ENCODE measurements at places on chromosomes 5 and 9.

- no peak for DNase-seq
Measured at GRCh38 chr5:172089298-172090117, 83.1 kb upstream of the FBXW11 start.

DNA sequence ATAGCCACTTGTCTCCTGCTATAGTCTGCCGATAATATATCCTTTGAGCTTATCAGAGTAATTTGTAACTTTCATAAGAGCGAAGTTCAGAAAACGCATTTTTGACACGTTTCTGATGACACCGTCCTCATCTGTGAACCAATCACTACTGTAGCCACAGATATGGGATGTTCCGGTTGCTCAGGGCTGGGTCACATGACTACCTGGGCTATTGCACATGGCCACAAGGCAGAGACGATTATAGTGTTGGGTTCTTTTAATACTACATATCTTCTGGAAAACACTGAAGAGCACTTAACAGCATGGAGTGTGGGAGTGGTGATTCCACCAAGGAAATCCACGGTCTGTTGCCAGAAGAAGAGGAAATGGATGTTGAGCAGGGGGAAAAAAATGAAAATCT lies 115.0 kb upstream of the ADRA1B start:
- DNase-seq, result no peak

DNA sequence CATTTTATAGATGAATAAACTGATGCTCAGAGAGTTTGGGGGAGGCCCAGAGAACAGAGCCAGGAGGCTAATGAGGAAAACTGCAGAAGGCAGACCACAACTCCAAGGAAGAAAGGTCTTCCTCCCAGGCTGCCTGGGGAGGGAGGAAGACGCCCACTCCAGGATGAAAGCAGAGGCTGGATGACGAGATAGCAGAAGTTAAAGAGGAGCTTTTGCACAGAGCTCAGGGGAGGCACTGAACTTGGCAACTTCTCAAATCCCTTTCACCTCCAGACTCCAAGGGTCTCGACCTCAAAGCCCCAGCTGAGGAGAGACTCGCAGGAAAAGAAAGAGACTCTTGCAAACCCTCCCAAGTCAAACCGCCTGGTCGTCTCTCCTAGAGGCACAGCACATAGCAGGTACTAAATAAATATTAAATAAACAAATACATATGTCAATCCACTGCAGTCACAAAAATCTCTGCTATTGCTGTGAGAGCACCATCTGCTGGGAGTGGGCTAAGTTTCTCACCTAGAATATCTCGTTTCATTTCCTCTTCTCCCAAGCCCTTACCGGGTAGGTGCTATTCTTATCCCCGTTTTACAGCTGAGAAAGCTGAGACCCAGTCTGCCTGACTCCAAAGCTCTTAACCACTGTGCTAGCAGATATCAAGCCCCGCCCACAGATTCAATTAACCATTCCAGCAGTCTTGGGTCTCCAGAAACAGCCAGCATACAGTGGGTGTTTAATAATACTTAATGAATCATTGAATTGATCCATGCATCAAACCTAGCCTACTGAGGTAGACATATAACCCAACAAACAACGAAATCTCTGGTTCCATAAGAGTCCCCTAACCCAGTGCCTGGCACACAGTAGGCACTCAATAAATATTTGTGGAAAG lies 97.8 kb upstream of the HAND1 start:
- DNase-seq, result no peak

DNA sequence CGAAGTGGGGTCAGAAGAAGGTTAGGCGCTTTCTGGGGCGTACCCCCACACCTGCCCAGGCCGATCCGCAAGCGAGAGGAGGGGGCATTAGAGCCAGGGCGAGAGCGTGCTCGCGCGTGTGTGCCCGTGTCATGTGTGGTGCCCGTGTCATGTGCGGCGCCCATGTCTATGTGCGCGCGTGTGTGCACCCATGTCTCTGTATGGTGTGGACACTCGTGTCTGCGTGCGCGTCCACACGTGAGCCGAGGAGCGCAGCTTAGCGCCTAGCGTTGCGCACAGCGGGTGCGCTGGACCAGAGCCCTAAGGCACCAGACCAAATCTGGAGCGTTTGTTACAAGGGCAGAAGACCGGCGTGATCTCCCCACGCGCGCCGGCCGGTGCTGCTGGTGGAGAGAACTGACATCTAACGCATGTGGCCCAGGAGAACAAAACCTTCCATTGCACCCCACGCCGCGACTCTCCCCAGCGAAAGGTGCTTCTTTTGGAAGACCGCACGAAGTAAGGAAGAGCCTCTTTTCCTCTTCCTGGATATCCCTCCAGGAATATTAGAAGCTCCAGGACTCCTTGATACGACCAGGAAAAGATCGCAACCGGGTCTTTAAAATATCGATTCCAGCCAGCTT lies 644 bp downstream of the NIM1K start:
- DNase-seq, result peak; percentile 14

- no peak for DNase-seq
Measured at GRCh38 chr9:113568571-113569321, 105.2 kb downstream of the RGS3 start.

DNA sequence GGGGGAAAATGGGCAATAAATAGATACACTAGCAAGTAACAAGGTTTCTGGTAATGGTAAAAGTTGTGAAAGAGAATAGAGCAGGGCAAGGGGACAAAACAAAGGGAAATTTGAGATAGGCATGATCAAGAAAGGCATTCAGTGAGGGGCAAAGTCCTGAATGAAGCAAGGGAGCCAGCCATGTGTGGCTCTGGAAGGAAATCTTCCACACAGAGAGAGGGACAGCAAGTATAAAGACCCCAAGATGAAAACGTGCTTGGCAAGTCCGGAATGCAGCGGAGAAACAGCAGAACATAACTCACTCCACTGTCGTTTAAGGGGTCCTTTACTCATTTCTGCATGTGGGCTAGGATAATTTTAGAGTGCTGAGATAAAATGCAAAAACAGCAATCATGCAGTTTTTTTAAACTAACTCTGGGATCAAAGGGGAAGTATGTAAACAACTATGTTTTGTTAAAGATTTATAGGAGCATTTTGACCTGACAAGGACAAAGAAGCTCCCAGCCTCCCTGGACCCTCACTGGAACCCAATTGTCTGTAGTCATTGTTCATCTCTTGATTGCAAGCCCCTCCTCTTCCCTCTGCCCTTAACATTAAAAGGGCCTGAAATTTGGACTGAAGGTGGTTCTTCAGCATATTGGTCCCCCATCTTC lies 22.9 kb upstream of the AOPEP start:
- no peak for DNase-seq

DNA sequence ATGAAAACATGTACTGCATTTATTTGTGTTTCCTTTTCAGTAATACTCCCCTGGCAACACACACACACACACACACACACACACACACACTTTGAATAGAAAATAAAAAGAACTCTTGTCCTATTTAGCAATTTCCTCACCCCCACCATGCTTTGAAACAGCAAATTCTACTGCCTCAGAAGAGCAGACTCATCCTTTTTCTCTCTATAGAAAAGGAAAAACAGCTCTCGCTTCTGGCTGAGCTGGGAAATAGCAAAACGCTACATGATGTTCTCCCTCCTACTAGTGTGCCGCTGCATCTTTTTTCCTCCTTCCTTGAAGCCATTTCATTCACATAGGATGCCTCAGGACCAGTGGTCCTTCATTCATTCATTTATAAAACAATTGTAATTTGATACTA lies 453.6 kb downstream of the CSNK1G3 start:
- no peak for DNase-seq

- no peak for DNase-seq
Measured at GRCh38 chr5:32859211-32859641, 148.1 kb downstream of the NPR3 start.

DNA sequence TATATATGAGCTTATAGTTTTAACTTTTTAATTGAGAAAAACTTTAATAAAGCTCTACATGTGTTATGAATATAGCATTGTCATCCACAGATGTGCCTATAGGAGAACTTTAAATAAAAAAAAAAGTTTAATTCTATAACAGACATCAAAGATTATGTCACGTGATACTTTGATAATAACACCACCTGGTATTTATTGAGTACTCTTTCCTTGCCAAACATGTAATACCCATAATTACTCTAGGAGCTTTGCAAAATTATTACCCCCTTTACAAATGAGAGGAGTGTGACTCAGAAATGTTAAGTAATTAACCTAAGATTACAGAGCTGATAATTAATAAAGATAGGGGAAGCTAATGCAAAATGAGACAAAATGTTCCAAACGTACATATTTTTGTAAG lies 43.0 kb downstream of the ITGA2 start:
- no peak for DNase-seq

- peak; percentile 82 for DNase-seq
Measured at GRCh38 chr9:94783102-94783682, 56.7 kb downstream of the AOPEP start.

GRCh38 chr9:107394264-107394663 lies 95.3 kb downstream of the KLF4 start:
- DNase-seq, result no peak

GRCh38 chr9:99474186-99474585 lies 252.1 kb downstream of the SEC61B start:
- DNase-seq, result no peak

GRCh38 chr9:19298436-19299000 lies 68.0 kb downstream of the DENND4C start:
- DNase-seq, result no peak

DNA sequence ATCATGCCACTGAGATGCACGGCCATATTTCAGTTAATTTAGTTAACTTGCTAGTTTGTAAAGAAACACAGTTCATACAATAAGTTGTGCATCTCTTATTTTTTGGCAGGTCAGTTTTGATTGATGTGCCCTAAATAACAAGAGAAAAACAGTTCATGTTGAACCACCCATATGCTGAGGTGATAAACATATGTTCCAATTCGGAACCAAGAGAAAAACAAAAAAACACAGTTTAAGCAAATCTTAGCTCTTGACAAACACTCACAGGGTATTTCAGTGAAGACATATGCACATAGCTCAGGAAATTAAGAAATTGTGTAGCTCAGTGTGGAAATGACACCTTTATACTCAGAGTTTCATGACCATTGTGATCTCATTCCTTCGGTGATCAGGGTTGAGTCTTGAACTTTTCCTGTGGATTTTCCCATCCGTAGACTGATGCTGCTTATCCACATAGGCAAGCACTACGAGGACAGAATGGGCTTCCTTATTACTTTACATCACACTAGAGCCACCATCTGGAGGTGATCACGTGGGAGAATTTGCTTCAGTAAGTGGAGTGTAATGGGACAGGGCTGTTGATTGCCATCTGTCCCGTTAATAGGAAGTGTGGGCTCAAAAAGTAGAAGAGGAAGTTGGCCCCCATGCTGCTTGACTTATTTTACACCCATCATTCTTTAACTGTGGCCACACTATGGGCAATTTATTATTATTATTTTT lies 773.0 kb downstream of the MTRR start:
- DNase-seq, result peak; percentile 12

- DNase-seq, result no peak
Measured at GRCh38 chr5:161846746-161847145, 1.2 kb upstream of the GABRA1 start.

DNA sequence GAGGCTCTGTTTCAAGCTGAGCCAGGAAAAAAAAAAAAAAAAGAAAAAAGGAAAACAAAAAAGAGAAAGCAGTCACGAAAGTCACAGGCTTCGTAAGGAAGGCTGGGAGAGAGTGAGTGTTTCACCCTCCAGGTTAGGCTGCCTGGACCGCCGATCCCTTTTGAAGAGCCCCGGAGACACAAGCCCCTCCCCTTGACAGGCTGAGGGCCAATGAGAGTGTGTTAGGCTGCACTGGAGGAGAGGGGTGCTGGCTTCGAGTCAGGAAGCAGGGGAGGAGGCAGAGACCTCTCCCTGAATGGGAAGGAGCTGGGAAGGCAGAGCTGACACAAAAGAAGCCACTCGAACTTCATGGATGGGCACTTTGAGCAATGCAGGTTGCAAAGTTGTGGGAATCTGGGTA lies at the start of gene NMUR2:
Gene NMUR2 (minus strand): TSS at position 135 of the 400 bp plus-strand sequence. CDS start 166 bp downstream, outside the sequence.
- DNase-seq, result peak; percentile 25

DNA sequence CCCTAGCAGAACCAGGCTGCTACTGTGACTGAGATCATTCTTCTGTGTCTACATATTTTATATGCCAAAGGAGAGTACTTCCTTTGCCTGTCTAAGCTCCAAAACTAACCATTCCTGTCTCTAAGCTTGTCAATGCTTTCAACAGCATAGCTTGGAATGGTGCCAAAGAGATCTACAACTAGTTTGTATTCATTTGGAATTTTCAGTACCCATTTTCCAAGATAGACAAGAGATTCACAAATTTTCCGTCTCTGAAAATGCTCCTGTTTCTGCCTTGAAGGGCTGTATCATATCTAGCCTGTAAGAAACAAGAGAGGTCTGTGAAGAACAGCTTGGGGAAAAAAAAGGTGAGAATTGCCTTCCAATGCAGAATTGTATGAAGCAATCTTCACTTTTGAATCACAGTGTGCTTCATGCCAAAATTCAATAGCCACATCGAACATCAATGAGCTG lies 334.4 kb upstream of the ACTBL2 start:
- DNase-seq, result no peak

GRCh38 chr9:137456864-137457405 lies 2.2 kb downstream of the NSMF start:
- DNase-seq, result no peak

DNA sequence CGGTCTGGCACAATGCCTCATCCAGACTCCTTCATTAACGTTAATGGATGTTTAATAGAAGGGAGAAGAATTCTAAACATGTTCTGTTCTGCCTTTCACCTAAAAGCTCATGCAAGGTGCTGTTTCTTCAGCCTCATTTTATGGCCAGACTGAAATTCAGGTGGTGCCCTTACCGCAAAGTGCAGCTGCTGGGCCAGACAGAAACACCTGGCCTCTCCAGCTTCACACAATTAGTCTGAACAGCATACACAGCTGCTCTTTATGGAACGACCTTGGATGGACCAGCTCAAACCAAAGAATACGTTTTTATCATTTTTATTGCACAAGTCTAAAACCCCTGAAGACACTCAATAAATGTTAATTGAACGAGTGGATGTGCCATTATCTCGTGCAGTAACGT lies 4.6 kb downstream of the SNCAIP start:
- DNase-seq, result no peak

DNA sequence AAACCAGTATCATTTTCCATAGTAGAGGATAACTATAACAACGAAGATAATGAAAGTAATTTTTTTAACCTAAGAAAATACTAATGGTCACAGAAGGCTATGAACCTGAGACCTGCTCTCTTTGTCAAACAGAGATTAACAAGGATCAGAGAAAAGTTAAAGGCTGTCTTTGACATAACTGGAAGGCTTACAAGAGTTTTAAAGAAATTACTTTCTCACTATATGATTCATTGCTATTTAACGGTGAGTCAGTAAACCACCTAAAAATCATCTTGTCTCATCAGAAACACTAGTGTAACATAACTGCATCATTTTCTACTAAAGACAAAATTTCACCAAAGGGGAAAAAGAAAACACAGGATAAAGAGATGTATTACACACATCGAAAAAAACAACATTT lies 19.3 kb downstream of the MLANA start:
- no peak for DNase-seq

GRCh38 chr5:68505917-68506860 lies 290.6 kb downstream of the PIK3R1 start:
- DNase-seq, result no peak

Data from SK-N-DZ (cell line).